ENCODE measurements at places on chromosomes 5 and 9.

GRCh38 chr5:54626407-54626806 is 108.8 kb downstream of the SNX18 start:
- DNase-seq, result no peak

- DNase-seq, result no peak
These were observed 6.0 kb downstream of the DENND1A start for GRCh38 chr9:123923884-123924283.

- DNase-seq, result no peak
These were observed 26.7 kb upstream of the RICTOR start for GRCh38 chr5:39100851-39101396.

DNA sequence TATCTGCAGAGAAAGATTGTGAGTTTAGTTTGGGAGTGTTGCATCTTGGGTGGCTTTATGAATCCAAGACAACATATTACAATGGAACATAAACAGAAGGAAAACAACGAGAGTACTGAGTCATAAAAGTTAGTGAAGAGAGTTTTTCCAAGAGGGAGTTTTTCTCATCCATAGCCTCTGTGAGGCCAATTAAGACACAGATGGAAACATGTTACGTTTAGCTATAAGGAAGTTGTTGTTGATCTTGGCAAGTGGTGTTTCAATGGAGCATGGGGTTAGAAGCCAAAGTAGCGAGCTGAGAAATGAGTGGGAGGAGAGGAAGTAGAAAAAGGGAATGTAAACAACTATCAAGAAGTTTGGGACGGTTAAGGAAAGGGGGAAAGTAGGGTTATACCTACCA is 53.3 kb upstream of the SPATA31D4 start:
- no peak for DNase-seq

GRCh38 chr9:117795271-117795670 is 91.1 kb downstream of the TLR4 start:
- DNase-seq, result no peak

GRCh38 chr5:132222649-132223038 is 5.0 kb downstream of the P4HA2 start:
- no peak for DNase-seq

DNA sequence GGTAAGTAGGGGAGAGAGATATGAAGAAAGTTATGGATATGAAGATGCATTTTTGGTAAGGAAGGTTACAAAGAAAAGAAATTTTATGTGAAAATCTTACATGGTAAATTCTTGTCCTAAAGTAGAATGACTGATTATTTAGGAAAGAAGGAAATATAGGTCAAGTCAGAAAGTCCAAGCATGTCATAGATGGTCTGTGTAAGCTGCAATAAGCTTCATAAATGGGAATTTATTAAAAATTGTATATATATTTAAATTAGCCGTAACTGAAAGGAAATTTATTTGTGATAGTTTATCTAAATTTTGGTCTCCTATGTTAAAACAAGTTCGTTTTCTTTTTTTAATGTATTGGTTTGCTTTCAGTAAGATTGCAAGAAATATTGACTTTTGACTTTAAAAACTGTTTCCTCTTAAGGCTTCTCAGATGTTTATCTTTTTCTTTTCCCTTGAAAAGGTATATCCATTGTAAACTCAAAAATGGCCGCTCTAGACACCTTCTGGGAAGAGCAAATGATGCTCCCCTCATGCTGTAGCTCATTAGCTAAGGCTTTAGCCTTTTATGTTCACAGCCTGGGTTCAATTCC is 46.8 kb upstream of the HAPLN1 start:
- DNase-seq, result no peak

DNA sequence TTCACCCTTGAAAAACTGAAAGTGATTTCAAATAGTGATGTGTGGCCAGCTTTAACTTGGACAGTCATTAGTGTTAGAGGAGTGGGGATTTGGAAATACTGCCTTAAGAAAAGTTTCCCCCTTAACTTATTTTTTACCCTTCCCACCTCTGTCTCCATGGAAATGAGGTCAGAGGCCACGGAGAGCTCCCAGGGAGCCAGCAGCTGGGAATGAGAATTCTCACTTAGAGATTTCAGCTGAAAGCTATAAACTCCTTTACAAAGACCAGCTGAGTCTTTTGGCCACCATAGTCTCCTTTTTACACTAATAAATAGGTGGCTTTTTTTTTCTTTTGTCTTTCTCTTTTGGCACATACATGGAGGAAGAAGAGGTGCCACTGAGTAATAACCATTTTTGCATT is 45.7 kb upstream of the PIK3R1 start:
- DNase-seq, result no peak

GRCh38 chr9:131310833-131311554 is 21.5 kb downstream of the PLPP7 start:
- no peak for DNase-seq

- DNase-seq, result peak; percentile 67
These were observed 1.8 kb downstream of the LPCAT1 start for GRCh38 chr5:1521671-1522600.

GRCh38 chr5:983238-983524 is 25.4 kb upstream of the NKD2 start:
- no peak for DNase-seq

GRCh38 chr5:171705830-171706468 is 79.7 kb upstream of the SMIM23 start:
- DNase-seq, result no peak

GRCh38 chr5:1336749-1337488 is 8.0 kb downstream of the CLPTM1L start:
- no peak for DNase-seq

- no peak for DNase-seq
These were observed 78.1 kb upstream of the PITX1 start for GRCh38 chr5:135112008-135112725.

DNA sequence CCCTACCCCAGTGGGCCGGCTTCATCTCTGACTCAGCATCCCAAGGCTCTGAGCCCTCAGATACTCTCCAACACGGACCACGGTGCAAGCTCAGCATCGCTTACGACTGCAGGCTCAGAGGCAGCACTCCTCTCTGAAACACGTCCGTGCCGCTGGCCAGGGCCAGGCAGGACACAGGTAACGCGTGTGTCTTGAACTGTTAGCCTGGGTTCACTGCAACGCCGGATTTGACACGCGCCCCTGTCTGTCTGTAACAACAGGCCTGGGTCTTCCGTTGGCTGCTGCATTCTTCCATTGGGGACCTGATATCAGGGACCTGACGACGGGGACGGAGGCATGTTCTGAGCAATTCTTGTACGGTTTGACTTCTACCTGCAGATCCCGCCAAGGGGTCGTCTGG is 6.4 kb downstream of the SLC6A3 start:
- DNase-seq, result peak; percentile 42

GRCh38 chr9:1606253-1606652 is 408.9 kb upstream of the SMARCA2 start:
- DNase-seq, result no peak

- no peak for DNase-seq
These were observed 8.4 kb upstream of the RGS7BP start for GRCh38 chr5:64497386-64497785.

DNA sequence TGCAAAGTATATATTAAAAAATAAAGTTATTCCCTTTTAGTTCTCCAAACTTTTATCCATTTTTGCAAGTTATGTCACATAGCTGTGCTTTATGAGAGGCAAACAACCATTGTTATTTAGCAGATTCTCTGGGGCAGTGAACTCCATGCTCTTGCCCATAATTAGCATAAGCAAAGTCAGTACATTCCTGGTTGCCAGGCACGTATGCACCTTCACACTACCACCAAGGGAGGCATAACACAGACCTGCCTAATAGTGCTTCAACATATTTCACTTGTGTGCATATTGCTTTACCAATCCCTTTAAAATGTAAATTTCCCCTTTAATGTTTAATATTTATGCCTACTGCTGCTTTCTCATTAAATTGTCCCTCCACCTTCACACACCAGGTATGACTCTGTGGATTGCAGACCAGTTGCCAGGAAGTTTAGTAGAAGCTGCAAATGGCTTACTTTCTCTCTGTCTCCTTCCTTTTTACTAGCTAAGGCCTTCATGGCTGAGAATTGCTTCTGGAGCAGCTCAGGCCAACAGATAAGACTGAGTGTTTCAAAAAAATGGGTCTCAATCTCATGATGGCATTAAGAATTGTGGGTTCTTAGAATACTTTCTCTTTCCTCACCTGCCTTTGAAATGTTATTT is 388.2 kb downstream of the PRR16 start:
- DNase-seq, result no peak

- DNase-seq, result no peak
These were observed 630.3 kb downstream of the ISL1 start for GRCh38 chr5:52013523-52013922.

- DNase-seq, result no peak
These were observed 18.9 kb downstream of the ARL15 start for GRCh38 chr5:54291498-54291897.

GRCh38 chr9:130845254-130845653 is 10.2 kb downstream of the ABL1 start:
- no peak for DNase-seq

GRCh38 chr9:130962418-130963316 is 23.6 kb upstream of the FIBCD1 start:
- peak; percentile 84 for DNase-seq

- no peak for DNase-seq
These were observed 37.5 kb downstream of the RETREG1 start for GRCh38 chr5:16579142-16579847.

DNA sequence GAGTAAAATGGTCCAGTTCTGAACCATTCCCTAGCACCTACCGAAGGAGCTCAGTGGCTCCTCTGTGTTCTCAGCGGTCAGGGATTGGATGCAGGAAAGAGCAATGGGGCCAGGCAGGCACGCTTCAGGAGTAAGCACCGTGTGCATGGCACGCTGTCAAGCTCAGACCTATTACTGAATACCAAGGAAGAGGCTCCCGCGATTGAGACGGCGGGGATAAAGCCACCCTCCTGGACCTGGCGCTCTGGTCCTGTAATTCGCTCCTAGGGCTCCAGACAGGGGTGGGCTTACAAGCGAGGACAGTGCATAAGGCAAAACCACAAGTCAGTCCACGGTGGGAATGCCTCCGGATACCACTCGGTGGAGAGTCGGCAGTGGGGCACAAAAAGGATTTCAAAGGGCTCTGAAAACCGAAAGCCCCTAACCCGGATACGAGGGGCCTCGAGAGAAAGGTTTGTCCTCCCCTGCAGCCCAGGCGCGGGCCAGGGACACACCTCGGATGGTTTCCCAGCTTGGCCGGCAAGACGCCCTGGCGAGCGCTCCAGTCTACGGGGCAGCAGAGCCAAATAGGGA is 988 bp downstream of the OXCT1 start:
- peak; percentile 87 for DNase-seq

GRCh38 chr5:158466191-158466590 is 607.2 kb upstream of the CLINT1 start:
- DNase-seq, result no peak

- DNase-seq, result no peak
These were observed 55.9 kb upstream of the SLCO6A1 start for GRCh38 chr5:102554728-102555127.

GRCh38 chr9:125969868-125970267 is 222.7 kb downstream of the PBX3 start:
- no peak for DNase-seq

DNA sequence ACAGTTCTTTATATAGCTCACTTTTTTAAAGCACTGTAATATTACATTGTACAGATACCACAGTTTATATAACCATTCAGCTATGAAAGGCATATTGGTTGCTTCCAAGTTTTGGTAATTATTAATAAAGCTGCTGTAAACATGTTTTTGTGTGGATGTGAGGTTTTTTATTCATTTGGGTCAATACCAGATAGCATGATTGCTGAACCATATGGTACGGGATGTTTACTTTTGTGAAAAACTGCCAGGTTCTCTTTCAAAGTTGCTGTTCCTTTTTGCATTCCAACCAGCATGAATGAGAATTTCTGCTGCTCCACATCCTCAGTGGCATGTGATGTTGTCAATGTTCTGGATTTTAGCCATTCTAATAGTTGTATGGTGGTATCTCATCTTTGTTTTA is 439.6 kb upstream of the NMUR2 start:
- DNase-seq, result no peak

GRCh38 chr9:133148199-133149129 is 15.2 kb downstream of the GBGT1 start:
- no peak for DNase-seq

- DNase-seq, result no peak
These were observed 147.0 kb downstream of the DCP2 start for GRCh38 chr5:113123618-113124017.
